Putamen (tissue), 1 donor: ENCODE measurements at places on chromosomes 5 and 9.

GRCh38 chr5:140647042-140647419, 399 bp downstream of the NDUFA2 start:
- no peak for DNase-seq

DNA sequence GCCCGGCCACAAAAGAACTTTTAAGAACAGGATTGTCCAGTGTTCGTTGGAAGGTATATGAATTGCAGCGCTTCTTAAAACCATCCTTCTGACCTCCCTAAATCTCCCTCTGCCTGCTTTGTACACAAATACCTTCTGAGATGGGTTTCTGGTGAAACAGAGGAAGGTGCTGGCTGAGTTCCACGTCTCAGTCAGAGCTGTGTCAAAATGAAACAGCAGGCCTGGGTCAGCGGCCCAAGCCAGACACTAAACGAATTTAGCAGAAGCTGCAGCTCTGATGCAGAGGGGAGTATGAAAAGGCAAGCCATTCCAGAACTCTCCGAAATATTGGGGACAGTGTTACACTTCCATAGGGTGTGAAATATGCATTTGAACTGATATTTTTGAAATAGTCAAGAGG, 37.8 kb upstream of the CRB2 start:
- no peak for DNase-seq

DNA sequence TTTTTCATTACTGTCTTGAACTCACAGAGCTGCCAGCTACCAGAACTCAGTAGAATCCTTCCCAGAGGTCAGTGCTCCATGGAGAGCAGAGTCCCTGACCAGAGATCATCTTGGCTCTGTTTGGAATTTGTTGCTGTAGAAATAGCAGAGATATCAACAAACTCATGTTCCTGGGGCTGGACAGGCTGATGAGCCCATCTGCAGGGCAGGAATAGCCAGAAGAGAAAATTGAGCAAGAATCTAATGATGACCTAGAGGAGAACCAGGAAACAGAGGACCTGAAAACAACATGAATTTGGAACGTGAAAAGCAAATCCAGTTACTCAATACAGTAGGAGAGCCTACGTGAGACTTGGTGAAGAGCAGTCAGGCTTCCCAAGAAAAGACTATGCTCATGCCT, 437.8 kb downstream of the PLK2 start:
- DNase-seq = no peak

DNA sequence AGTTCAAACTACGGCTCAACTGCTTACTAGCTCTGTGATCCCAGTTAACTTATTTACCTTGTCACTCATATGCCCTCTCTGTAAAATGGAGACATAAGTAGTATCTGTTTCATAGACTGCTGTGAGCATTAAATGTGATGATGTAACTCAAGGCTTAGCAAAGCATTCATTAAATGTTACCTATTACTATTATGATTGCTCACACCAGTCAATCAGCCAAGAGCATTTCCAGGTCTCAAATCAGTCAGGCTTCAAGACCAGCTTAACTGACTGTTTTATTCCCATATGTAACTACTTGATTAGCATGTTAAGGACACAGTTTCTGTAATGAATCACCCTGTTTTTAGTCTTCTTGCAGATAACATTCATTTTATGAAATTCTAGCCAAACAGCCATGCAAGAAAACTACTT, 413.3 kb downstream of the MLLT3 start:
- DNase-seq = no peak

DNA sequence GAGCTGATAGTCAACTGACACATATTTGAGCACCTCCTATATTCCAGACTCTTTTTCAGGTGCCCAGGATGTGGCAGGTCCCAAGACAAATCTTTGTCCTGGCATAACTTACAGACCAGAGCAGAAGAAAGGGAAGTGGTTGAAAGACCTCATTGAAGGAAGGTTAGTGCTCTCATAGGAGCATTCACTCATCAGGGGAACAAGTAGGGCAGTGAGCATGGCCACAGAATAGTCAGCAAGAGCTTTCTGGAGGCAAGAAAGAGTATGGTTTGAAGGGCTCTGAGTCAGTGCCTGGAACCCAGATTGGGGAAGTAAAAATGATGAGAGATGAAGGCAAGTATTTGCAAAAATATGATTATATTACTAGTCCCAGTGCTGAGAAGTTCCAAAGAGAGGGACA, 25.0 kb upstream of the ERMP1 start:
- no peak for DNase-seq

DNA sequence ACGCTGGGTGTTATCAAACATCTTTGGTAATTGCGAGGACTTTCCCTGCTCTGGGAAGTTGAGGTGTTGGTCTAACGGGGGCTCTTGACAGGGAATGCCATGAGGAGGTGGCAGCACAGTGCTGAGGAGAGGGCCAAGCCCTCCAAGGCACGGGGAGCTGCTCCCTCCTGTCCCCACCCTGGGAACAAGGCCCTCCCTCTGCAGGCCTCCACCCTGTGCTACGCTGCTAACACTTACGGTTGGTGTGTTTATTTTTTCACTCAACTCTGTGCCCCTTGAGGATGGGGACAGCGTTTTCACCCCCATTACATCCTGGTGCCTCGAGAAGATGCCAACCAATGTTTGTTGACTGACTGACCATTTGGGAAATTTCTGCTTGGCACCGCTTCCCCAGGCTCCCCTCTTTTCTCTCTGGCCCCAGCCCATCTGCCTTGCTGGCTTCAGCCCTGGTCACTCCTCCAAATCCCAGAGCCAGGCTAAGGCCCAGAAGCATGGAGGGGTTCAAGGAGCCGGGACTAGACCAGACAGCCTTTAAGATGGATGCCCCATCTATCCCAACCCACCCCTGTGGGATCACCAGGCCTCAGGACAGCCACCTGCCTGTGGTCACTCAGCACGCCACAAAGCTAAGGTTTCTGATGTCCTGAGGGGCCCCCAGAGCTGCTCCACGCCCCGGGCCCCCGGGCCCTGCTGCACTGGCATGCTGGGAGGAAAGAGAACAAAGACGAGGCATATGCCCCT, 125.7 kb downstream of the BARX1 start:
- DNase-seq = no peak

DNA sequence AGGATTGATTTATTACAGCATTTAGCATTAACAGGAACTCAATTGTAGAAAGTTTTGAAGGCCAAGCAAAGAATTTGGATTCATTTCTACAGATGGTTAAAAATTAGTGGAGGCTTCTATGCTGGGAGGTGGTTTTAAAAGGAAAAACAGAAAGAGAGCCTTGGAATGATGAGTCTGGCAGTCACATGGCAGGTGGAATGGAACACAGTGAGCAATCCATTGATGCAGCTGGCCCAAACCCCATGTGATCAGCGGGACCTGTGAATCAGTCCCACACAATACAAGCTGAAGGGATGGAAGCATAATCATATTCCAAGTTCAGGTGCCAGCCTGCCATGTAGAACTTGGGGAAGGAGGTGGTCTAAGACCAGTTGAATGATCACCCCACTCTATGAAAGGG, 147.9 kb downstream of the PIP5K1B start:
- DNase-seq = no peak

GRCh38 chr5:5257353-5257752, 117.2 kb downstream of the ADAMTS16 start:
- DNase-seq = no peak

DNA sequence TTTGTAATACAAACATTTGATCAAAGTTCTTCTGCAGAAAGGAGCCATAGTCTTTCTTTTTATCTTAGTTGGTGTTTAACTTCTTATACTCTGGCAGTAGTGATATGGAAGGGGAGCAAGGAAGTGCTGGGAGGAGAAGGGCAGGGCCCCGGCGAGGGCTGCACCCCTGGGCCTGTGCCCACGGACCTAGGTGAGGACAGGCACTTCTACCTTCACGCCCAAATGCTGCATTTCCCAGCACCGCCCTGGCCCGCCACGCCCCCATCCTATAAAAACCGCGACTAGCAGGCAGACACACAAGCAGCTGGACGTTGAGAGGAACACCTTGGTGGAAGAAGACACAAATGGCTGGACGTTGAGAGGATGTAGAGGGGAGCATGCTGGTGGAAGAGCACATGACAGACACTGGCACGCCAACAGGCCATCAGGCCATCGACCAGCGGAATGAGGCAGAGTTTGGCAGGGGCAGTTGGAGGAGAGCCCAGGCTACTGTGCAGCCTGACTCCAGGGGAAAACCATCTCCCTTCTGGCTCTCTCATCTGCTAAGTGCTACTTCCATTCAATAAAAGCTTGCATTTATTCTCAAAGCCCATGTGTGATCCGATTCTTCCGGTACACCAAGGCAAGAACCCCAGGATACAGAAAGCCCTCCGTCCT, 81.5 kb upstream of the C9orf72 start:
- DNase-seq = peak; percentile 20

DNA sequence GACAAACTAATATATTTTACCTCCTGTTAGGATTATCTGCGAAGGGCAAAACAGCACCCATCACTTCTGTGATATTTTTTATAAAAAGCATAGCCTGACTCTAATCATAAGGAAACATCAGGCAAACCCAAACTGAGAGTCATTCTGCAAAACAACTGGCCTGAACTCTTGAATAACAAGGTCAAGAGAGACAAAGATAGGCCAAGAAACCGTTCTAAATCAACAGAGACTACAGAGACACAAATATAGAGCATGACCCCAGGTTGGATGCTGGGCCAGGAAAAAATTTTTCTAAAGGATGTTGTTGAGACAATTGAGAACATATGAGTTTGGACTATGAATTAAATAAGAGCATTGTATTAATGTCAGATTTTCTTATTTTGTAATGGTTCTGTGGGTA, 384.9 kb downstream of the NFIB start:
- no peak for DNase-seq

GRCh38 chr9:94657021-94657725, 17.9 kb upstream of the FBP1 start:
- no peak for DNase-seq

- DNase-seq = no peak
Observed at GRCh38 chr5:142873831-142874230, 103.7 kb downstream of the ARHGAP26 start.

DNA sequence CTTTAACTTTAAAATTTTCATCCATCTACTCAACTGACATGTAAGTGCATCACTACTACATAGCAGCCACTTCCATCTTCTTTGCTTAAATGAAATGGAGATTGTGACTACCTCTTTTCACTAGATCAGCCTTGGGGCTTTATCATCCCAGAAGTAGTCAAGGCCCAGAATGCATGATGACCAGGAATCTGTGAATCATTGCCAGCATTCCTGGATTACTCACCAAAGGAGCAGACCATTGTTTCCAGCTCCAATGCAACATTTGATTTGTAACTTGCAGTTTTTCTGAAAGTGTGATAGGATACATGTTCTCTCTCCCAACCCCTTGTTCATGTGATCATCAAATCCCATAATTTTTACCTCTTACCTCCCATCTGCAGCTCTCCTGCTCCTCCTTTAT, 65.1 kb downstream of the PLPPR1 start:
- DNase-seq = no peak

DNA sequence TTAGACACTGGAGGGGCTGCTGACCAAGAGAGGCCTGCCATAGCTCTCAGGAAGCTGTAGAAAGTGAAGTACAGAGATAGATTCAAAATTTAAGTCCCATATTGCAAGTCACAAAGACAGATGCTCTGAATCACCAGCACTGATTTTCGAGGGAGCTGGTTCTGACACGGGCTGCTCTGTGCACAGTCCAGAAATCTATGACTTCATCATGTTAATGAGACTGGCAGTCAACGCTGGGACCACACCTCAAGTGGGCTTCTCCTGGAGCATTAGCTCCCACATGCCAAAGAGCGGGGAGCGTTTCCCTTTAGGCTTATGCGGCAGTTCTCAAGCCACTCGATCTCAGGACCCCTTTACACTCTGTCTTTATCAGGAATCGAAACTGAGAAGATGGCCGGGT, 34.2 kb upstream of the FAT2 start:
- no peak for DNase-seq

- no peak for DNase-seq
Observed at GRCh38 chr9:15764131-15764530, 211.3 kb downstream of the CCDC171 start.

DNA sequence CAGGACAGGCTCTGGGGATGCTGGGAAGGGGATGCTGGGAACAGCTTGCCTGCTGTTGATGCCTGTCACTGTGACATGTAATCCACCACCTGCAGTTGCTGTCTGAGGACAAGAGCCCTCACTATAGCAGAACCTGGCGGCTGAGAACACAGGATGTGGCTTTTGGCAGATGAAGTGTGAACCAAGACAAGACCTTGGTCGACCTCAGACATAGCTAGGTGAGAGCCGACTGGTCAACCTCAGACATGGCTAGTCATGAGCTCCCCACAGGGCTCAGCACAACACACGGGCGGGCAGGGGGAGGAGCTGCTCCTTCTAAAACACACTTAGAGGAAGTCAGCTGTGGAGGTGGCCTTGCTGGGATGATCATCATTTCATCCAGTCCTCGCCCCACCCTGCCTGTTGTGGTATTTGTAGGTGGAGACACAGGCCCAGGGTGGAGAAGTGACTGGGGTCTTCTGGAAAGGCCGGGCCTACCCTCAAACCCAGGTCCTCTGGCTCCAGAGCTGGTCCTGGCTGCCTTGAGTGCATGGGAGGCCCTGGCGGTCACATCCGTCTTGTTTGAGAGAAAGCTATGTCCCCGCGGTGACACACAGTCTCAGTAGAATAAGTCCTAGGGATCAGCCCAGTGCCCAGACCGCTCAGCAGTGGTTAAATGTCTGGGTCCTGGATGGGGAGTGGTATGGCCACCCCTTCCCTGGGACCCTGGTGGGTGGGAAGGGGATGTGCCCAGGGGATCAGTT, 6.1 kb downstream of the SUSD3 start:
- no peak for DNase-seq

GRCh38 chr5:136420168-136420898, 55.0 kb upstream of the TRPC7 start:
- DNase-seq = no peak

GRCh38 chr5:171418316-171418981, 998 bp upstream of the FGF18 start:
- peak; percentile 23 for DNase-seq

DNA sequence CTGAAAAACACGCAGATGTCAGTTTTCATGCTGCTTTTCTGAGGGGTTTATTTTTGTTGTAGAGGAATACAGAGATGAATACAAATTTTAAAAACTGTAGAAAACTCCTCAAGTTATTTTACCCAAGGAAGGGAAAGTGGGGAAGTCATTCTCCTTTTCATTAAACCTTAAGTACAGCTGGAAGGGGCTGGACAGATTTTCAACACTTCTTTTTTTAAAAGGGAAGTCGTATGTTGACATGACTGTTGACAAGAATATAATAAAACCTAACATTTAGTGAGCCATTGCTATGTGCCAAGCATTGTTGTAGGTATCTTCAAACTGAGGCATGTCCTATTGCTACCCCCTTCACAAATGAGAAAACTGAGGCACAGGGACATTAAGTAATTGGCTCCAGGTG, 235.7 kb upstream of the ELL2 start:
- no peak for DNase-seq

GRCh38 chr5:159274676-159275075, 11.6 kb downstream of the UBLCP1 start:
- no peak for DNase-seq
